Tibial nerve (tissue), 4 donors: ENCODE measurements at places on chromosomes 6 and 20.
A peak's percentile ranks its signal among the peaks of the same experiment; 100 is the strongest.

DNA sequence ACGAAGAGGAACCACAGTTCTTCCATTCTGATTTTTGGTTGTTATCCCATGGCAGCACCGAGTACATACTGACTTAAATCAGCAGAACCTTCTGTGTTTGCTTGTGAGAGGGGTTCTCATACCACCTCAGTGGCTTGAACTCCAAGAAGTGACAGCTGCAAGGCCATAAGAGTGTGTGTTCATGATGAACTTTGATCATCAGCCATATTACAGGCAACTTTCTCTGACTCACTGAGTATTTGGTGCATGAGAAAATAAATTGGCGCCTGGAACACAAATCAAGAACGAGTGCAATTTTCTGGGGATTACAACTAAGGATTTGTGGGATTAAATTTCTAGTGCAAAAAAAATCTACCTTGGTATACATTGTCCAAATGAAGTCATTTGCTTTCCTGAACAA, 68.9 kb downstream of the CYP39A1 start:
- H3K27ac ChIP-seq, result no peak overlapping the region
- no peak for DNase-seq
- no peak overlapping the region for H3K4me3 ChIP-seq
- no peaks in the 10 kb centered on the region for H3K36me3 ChIP-seq

GRCh38 chr20:35587436-35587835, 28.2 kb upstream of the SPAG4 start:
- no peaks in the 10 kb centered on the region for H3K27me3 ChIP-seq
- DNase-seq, result no peak
- H3K27ac ChIP-seq, result no peak overlapping the region
- no peak overlapping the region for H3K4me3 ChIP-seq
- H3K4me1 ChIP-seq, result no peaks in the 10 kb centered on the region

DNA sequence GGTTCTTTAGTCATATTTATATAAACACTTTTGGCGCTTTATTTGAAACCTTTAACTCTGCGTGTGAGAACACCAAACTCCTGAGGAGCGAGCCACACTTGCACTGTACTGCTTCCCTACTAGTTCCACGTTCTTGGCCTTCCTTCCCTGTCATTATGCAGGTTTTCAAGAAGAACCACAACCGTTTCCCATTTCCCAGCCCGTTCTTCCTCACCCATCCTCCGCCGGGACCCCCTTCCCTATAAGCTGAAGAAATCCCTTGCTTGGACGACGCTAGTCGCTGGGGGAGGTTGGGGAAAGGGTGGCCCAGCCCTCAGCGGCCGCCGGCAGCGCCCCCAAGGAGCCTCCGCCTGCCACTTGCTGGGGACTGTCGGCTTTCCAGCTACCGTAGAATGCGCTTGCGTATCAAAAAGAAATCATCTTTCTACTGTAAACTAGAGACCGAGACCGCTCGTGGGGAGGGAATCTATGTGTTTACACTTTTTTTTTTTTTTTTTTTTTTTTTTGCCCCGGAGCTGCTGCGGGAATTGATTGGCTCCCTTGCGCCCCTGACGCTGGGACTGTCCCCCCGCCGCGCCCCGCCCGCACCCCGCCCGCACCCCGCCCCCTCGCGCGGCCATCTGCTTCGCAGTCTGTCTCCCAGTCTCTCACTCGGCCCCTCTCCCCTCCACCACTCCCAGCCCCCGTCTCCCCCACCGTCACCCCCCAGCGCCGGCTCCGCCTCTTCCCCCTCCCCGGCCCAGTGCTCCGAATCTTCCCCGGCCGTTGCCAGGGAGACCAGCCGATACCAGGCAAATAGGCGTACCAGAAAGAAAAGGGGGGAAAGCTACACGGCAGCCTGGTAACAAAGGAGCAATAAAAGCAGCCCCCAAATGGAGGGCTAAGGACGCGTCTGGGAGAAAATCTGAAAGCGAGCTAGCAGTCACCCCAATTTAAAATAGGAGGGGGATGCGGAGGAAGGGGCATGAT, 2.3 kb upstream of the MARCKS start:
- peak overlapping the region; percentile 94 for H3K27ac ChIP-seq
- DNase-seq, result peak; percentile 51
- H3K4me1 ChIP-seq, result no peaks in the 10 kb centered on the region
- no peaks in the 10 kb centered on the region for H3K27me3 ChIP-seq
- peak overlapping the region; percentile 64 for H3K4me3 ChIP-seq
- H3K36me3 ChIP-seq, result no peaks in the 10 kb centered on the region

GRCh38 chr6:83574783-83575182, 62.4 kb downstream of the PRSS35 start:
- H3K4me3 ChIP-seq, result no peak overlapping the region
- no peak overlapping the region for H3K27ac ChIP-seq
- H3K4me1 ChIP-seq, result no peaks in the 10 kb centered on the region
- no peaks in the 10 kb centered on the region for H3K36me3 ChIP-seq

GRCh38 chr6:102670735-102671134, 1277.2 kb downstream of the GRIK2 start:
- no peak for DNase-seq
- H3K4me3 ChIP-seq, result no peak overlapping the region
- no peaks in the 10 kb centered on the region for H3K27me3 ChIP-seq
- H3K4me1 ChIP-seq, result no peaks in the 10 kb centered on the region

DNA sequence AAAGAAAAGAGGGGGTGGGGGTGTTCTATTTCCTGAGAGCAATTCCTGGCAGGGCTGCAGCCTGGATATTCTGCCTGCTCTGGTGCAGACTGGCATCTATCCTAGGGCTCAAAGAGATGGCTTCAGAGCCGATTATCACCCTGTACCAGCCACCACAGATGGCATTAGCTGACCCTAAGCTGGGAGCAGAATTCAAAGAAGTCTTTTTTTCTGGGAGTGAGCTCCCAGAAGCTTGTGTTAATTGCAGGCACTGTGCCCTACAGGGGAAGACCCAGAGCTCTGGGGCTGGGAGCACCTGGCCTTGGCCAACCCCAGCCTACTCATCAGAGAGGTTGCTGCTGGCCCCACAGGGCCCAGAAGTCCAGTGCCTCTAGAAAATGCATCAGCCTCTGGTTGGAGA, 85.9 kb downstream of the PXDC1 start:
- no peaks in the 10 kb centered on the region for H3K36me3 ChIP-seq
- DNase-seq, result no peak
- H3K27ac ChIP-seq, result no peak overlapping the region
- H3K4me1 ChIP-seq, result no peaks in the 10 kb centered on the region

DNA sequence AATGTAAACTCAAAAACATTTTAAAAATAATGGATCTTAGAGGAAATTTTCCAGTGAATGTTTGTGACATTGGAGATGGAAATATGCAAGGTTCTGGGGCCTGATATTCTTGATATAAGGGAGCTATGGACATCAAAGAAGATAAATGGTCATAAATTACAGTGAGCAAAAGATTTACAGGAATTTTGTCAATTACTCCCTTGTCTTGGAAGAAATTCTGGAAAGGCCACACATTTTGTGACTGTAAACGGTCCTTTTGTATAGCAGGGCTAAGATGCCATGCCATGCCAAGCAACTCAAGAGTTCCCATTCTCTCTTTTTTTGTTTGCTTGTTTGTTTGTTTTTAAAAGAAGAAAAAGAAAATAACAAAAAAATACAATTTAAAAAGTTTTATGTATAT, 1186.2 kb upstream of the CITED2 start:
- no peak for DNase-seq
- H3K27ac ChIP-seq, result no peak overlapping the region
- no peak overlapping the region for H3K4me3 ChIP-seq
- peaks cover 7% of the 10 kb centered on the region for H3K4me1 ChIP-seq

- no peak overlapping the region for H3K27ac ChIP-seq
- DNase-seq, result no peak
- no peaks in the 10 kb centered on the region for H3K27me3 ChIP-seq
- no peak overlapping the region for H3K4me3 ChIP-seq
- H3K36me3 ChIP-seq, result peaks cover 34% of the 10 kb centered on the region
- H3K4me1 ChIP-seq, result peaks cover 35% of the 10 kb centered on the region
These were observed 37.6 kb downstream of the RRBP1 start for GRCh38 chr20:17644451-17644850.

GRCh38 chr6:166415833-166416347, 33.1 kb upstream of the MPC1 start:
- DNase-seq, result no peak
- no peak overlapping the region for H3K27ac ChIP-seq
- no peaks in the 10 kb centered on the region for H3K27me3 ChIP-seq
- H3K4me3 ChIP-seq, result no peak overlapping the region
- H3K4me1 ChIP-seq, result no peaks in the 10 kb centered on the region

DNA sequence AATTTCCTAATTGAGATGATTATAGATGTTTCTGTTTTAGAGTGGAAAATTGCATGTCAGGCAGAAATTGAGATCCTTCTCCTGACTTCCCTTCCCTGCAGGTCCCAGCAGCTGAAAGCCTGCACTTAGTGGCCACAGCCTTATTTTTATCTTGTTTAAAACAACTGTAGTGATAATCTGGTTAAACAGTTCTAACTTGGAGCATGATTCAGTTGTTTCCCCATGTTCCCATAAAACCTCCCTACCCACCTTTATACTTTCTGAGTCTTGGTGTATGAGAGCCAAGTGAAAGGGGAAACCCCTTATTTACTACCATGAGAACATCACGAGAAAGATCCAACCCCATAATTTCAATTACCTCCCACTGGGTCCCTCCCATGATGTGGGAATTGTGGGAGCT, 195.2 kb downstream of the SLC16A10 start:
- DNase-seq, result no peak
- H3K27me3 ChIP-seq, result no peaks in the 10 kb centered on the region

DNA sequence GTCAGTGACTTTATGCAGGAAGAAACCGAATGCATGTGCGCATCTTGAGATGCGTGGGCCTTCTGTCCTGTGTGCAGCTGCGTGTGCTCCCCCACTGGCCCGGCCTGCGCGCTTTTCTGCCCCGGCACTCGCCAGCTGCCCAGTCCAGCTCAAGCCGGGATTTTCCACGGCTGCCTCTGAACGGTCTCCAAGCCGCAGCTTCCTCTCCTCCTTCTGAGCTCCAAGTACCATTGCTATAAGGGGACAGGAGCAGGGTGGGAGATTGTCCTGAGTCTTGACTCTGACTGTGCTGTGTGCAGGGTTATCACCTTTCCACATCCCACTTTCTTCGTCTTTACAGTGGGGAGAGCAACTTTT, 302.8 kb downstream of the THBS2 start:
- H3K27me3 ChIP-seq, result no peaks in the 10 kb centered on the region
- no peaks in the 10 kb centered on the region for H3K4me1 ChIP-seq
- H3K4me3 ChIP-seq, result no peak overlapping the region
- no peaks in the 10 kb centered on the region for H3K36me3 ChIP-seq

DNA sequence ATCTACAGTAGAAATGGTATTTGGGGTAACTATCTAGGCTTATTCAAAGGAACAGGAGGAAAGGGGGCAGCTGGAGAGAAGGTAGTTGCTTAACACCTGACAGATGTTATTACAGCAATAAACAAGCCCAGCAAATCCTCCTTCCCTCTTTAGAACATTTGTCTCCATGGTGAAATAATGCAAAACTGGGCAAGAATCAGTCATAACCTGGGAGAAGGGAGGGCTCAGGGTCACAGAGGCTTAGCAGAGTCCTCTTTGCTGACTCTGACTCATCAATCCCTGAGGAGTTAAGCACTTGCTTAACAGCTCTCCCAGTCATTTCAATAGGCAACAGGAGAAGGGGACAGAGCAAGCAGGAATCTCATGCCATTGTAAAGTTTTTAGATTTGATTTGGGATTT, 230.3 kb downstream of the IBTK start:
- H3K27me3 ChIP-seq, result no peaks in the 10 kb centered on the region
- no peak overlapping the region for H3K4me3 ChIP-seq
- DNase-seq, result peak; percentile 79
- H3K36me3 ChIP-seq, result no peaks in the 10 kb centered on the region

- H3K4me1 ChIP-seq, result no peaks in the 10 kb centered on the region
- no peak overlapping the region for H3K27ac ChIP-seq
- no peaks in the 10 kb centered on the region for H3K36me3 ChIP-seq
- no peak overlapping the region for H3K4me3 ChIP-seq
- H3K27me3 ChIP-seq, result no peaks in the 10 kb centered on the region
These were observed 917.8 kb upstream of the ADGRB3 start for GRCh38 chr6:67717281-67717680.

DNA sequence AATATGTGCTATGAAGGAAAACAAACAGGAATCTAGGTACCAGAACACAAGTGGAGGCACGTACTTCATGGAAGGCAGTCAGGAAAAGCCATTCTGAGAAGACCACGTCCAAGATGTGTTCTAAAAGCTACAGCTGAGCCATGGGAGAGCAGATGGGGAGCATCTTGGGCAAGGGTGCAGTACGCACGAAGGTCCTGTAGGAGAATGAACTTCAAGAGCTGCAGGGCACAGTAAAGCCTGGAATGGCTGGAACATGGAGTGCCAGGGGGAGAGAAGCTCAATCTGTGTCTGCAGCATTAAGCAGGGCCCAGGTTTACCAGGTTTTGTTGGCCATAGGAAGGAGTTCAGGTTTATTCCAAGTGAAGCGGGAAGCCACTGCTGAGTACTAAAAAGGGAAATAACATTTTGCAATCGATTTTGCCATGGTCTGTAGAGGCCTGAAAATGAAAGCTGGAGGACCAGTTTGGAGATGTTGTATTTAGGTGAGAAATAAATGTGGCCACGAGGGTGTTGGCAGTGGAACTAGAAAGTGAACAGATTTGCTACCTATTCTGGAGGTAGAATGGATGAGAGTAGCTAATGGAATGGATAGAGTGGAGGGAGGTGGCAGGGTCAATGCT, 29.9 kb downstream of the ADTRP start:
- peaks cover 4% of the 10 kb centered on the region for H3K4me1 ChIP-seq
- H3K4me3 ChIP-seq, result no peak overlapping the region
- no peak overlapping the region for H3K27ac ChIP-seq
- no peaks in the 10 kb centered on the region for H3K27me3 ChIP-seq

DNA sequence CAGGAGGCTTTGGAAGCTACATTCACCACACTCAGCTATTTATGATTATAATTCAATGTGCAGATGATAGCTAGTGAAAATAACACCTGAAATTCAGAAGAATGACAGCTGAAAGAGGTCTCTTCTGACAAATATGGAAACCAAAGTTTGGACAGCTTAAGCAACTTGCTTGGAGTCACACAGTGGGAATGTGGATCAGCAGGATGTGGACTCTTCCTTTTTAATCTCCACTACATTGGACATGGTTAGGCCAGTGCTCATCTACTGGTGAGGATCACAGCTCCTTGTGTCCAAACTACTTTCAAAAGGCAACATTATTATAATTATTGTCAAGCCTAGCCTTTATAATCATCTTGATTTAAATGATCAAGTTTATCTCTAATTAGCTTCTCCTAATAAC, 10.4 kb downstream of the TRAPPC3L start:
- H3K27ac ChIP-seq, result no peak overlapping the region
- no peak for DNase-seq
- no peak overlapping the region for H3K4me3 ChIP-seq
- H3K4me1 ChIP-seq, result no peaks in the 10 kb centered on the region

GRCh38 chr6:89222712-89223039, 5.5 kb upstream of the GABRR1 start:
- no peak overlapping the region for H3K4me3 ChIP-seq
- no peaks in the 10 kb centered on the region for H3K36me3 ChIP-seq
- H3K27me3 ChIP-seq, result no peaks in the 10 kb centered on the region
- peak overlapping the region; percentile 37 for H3K27ac ChIP-seq
- H3K4me1 ChIP-seq, result peaks cover 16% of the 10 kb centered on the region
